ENCODE measurements at places on chromosomes 2 and 18. TPM values are rescaled to one million over a fixed set of nuclear protein-coding genes. Genes with fewer than 3 reads are reported as not detected.

DNA sequence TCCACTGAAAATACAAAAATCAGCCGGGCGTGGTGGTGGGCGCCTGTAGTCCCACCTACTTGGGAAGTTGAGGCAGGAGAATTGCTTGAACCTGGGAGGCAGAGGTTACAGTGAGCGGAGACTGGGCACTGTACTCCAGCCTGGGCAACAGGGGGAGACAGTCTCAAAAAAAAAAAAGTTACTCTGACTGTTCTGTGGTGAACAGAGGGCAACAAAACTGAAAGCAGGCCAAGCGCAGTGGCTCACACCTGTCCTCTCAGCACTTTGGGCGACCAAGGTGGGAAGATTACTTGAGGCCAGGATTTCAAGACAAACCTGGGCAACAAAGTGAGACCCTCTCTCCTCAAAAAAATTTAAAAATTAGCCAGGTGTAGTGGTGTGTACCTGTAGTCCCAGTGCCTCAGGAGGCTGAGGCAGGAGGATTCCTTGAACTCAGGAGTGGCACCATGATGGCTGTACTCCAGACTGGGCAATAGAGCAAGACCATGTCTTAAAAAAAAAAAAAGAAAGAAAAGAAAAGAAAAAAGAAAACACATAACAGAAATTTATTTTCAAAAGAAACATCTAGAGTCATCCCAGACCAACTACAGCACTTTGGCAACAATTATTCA, 13.6 kb upstream of the RTN4 start:
- DNase-seq = no peak

DNA sequence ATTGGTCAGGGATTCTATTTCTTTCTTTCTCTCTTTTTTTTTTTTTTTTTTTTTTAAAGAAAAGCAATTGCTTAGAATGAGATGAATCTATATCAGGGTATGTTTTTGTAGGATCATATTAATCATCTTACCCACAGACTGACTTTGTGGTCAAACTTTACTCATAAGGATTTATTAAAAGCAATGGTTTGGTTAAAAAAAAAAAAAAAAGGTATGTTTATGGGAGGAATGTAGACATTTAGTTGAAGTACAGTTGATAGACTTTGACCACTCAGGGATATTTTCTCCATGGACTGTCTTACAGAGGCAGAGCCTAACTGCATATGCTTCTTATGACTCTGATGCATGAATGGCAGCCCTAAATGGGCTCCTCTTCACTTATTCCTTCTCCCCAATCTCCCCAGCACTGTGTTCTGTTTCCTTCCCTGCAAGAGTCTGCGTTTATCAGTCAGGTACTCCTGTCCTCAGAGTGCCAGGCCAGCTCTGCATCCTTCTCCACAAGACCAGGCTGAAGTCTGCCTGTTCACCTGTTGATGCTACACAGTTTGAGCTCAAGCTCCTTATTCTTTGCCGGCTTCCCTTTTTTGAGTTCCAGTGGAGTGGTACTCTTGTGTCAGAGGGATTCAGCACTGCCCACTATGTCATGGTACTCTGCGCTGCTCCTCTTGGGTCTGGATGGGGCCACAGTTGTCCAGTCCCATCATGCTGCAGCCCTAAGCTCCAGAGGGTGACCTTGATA, 24.3 kb downstream of the CRIM1 start:
- no peak for DNase-seq

The RTTN gene
- total RNA-seq = 6.6 TPM

The RAPGEF4 gene
- total RNA-seq = 12.8 TPM

DNA sequence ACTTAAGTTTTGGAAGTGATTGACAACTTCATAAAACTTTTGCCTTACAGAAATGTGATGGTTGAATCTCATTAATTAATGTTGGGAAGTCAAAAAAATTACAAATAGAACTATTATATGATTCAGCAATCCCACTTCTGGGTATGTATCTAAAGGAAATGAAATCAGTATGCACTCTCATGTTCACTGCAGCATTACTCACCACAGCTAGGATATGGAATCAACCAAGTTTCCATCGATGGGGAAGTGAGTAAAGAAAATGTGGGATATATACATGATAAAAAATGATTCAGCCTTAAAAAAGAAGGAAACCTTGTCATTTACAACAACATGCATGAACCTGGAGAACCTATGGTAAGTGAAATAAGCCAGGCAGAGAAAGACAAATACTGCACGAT, 112.4 kb upstream of the WDR75 start:
- no peak for DNase-seq

- DNase-seq = no peak
These were observed 9.1 kb downstream of the TNP1 start for GRCh38 chr2:216850665-216851322.

- no peak for DNase-seq
These were observed 58.9 kb upstream of the THUMPD2 start for GRCh38 chr2:39837856-39838453.

- no peak for DNase-seq
These were observed 191.8 kb upstream of the RBBP8 start for GRCh38 chr18:22741318-22741717.

DNA sequence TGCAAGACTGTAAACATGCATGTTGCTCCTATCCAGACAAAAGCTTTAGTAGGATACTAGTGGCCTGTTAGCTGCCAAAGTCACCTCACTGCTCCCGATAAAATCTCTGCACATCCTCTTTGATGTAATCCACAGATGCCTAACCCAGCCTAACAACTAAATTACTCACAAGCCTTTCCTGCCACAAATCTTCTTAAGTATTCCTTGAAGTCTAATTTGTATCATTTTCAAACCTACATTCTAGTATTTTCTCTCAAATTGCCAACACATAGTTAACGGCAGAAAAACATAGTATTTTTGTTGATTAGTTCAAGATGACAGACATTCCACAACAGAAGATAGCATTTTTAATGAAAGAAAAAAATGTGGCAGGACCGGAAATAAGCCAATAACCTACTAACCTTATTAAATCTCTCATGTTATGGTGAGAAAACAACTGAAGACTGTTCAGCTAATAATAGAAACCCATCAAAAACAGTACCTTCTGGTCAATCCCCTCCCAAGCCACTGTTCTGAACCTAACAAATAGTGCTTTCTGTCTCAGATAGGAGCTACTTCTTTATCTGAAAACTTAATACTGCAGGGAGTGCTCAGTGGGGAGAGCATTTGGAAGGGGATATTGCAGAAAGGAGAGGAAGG, at the start of gene MPP4:
MPP4 (minus strand) TSS at position 57 of the 639 bp plus-strand sequence. CDS start 4,690 bp downstream, outside the sequence.
- no peak for DNase-seq

DNA sequence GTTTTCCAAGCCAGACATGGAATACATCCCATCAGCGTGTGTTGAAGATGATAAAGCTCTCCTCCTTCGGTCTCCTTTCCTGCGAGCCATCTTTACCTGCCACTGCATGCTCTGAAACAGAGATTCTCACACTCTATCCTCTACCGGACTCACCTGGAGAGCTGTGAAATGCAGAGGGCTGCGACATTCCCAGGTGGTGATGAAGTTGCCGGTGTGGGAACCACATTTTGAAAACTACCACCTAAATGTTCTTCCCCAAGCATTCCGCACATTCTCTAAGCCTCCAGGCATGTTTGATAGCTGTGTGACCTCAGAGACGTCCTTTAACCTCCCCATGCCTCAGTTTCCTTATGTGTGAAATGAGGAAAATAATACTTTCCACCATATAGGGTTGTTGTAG, 226.2 kb upstream of the RAB6C start:
- DNase-seq = no peak

- DNase-seq = peak; percentile 91
These were observed 2.2 kb downstream of the RND3 start for GRCh38 chr2:150485114-150485870.

The ONECUT2 gene
- total RNA-seq = 20.5 TPM

GRCh38 chr2:41924709-41925408, 123.0 kb upstream of the PKDCC start:
- DNase-seq = no peak

The SULT1C4 gene
- 1.7 TPM for total RNA-seq

The TACR1 gene
- total RNA-seq = 0.03 TPM

The OTOS gene
- not detected for total RNA-seq

- DNase-seq = no peak
These were observed 254.9 kb downstream of the ARHGAP15 start for GRCh38 chr2:143384111-143384510.

GRCh38 chr2:239177908-239178307, 222.9 kb downstream of the HDAC4 start:
- DNase-seq = peak; percentile 40

The KLHL41 gene
- total RNA-seq = 0.18 TPM

DNA sequence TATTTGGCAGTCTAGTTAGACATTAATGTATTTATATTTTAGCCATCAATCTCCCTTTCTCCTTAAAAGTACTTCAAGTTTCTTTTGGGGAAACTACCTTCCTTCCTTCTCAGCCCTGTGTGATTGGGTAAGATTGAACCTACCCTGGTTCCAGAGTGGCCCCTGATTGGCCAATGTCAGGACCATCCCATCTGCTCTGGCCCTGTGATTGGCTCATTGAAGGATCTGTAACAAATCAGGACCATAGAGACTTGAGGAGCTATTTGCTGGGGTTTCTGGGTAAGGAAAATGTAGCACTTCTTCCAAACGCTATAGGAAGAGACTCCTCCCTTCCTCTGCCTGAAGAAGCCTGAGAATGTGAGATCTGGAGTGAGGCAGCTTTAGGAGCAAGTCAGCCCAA, 59.3 kb downstream of the AQP4 start:
- DNase-seq = no peak

The AFF3 gene
- 2.3 TPM for total RNA-seq

DNA sequence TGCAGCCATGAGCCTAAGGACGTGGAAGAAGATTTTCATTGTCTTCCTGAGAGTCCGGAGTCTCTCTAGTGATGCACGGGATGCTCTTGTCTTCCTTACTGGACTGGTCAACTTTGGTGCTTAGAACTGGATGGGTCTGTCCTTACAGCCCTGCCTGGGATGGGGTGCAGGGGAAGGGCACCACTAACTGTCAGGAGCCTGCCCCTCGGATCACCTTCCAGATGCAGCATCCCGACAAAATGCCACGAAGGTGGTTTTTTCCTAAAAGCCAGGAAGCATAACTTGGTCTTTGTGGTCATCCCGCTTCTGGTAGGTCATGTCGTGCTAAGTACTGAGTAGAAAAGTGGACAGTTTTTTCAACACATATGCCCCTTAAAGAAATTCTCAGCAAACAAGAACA, 207.4 kb upstream of the TWIST2 start:
- no peak for DNase-seq

DNA sequence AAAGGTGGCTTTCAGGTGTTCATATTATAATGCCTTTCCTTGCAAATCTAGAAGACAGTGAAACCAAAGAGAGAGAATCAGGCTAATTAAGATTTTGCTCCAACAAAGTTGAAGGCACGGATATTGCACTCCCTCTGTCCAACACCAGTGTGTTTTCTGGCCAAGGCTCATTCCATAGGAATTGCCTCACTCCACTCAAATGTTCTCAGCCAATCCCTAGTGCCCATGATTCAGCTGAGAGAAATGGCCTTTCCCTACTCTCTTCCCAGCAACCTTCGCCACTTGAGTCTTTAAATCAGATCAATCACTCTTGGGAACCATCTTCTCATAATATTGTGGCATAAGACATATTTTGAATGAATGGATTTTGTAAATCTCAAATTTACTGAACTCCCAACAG, 768.2 kb upstream of the ACVR2A start:
- no peak for DNase-seq

GRCh38 chr18:5571666-5572065, 27.9 kb upstream of the EPB41L3 start:
- DNase-seq = no peak

The KCNK3 gene
- 0.43 TPM for total RNA-seq

The RAX gene
- not detected for total RNA-seq

GRCh38 chr2:41662461-41662860, 385.4 kb upstream of the PKDCC start:
- DNase-seq = no peak

The PDCL3 gene
- 5.8 TPM for total RNA-seq

The MYO3B gene
- total RNA-seq = not detected

DNA sequence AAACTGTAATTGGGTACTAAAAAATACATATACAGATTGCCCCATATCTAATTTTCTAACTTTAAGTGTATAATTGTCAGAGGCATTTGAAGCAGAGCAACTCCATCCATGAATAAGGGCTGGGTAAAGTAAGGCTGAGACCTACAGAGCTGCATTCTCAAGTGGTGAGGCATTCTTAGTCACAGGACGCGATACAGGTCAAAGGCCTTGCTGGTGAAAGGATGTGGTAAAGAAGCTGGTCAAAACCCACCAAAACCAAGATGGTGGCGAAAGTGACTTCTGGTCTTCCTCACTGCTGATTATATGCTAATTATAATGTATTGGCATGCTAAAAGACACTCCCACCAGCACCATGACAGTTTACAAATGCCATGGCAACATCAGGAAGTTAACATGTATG, 50.0 kb downstream of the SLC8A1 start:
- no peak for DNase-seq

GRCh38 chr18:1392046-1392445, 487.4 kb downstream of the ADCYAP1 start:
- peak; percentile 86 for DNase-seq

DNA sequence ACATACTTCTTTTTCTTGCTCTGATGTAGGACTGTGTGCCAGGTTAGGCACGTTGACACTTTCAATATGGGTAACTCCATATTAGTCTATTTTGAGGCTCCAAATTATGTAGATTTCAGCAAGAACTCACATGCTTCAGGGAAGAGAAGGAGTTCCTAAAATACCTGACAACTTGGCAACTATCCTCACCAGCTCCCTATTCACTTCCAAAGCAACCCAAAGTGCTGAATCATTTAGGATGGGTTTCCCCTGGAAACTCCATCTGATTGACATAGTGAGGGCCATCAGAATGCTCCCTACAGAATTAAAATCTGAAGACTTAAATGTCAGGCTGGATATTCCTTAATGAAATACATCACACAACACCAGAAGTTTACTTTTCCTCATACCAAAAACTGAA, 32.5 kb upstream of the NFU1 start:
- DNase-seq = no peak

The EMILIN1 gene
- total RNA-seq = 16.0 TPM

All from left lobe of liver (tissue), 2 donors.